ENCODE measurements at places on chromosomes 11 and 22.

DNA sequence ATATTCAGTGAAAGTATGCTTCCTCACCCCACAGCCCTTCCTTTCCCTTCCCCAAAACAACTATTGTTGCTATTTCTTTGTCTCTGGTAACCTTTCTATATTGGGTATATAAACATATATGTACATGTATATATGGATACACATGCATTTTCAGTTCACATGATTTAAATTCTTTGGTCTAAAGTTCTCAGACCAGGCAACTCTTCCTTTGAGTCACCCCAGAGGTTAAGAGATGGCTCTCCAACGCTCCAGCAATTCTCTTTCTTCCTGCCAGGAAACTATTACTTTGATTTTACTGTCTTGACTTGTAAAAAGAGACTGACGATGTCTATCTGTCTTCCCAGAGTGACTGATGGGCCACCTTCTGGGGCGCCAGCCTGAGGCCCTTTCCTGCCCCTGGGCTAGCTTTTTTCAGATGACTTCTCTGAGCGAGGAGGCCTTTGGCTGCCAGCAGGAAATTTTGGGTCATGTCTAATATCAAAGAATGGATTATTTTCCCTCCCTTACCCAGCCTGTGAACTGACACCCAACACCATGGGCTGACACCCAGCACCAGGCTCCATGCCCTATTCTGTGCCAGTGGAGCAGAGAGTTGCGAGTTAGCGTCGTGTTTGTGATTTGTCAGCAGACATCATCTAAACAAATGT, 14.4 kb upstream of the ST3GAL4 start:
- DNase-seq, result no peak

DNA sequence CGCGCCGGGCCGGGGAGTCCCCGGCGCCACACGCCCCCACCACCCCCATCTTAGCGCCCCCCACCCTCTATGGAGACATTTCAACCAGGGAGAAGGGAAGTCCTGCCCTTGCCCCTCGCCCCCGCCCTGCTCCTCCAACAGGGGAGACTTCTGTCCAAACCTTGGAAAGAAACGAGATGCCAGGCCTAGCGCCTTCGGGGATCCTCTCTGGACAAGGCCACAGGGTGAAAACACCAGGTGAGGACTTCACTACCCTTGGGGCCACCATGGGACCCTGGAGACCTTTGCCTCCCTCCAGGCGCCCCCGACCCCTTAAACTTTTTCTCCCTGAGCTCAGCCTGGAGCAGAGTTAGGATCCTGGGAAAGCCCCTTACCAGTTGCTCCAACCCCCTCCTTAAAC, 11.6 kb upstream of the NPAS4 start:
- no peak for DNase-seq

DNA sequence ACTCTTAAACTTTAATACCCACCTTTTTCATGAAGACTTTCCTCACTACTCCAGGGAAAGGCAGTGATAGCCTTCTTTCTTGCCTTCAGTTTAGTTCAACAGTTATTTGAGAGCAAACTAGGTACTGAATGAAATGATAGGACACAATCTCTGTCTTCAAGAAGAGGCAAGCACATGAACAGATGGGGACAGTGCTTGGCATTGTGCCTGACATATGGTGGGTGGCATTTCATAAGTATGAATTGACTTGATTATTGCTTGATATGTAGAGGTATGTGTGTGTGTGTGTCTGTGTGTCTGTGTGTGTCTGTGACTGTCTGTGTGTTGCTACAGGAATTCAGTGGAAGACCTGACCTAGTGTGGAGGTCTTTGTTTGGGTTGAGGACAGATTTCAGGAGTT, 504.1 kb downstream of the NELL1 start:
- no peak for DNase-seq

DNA sequence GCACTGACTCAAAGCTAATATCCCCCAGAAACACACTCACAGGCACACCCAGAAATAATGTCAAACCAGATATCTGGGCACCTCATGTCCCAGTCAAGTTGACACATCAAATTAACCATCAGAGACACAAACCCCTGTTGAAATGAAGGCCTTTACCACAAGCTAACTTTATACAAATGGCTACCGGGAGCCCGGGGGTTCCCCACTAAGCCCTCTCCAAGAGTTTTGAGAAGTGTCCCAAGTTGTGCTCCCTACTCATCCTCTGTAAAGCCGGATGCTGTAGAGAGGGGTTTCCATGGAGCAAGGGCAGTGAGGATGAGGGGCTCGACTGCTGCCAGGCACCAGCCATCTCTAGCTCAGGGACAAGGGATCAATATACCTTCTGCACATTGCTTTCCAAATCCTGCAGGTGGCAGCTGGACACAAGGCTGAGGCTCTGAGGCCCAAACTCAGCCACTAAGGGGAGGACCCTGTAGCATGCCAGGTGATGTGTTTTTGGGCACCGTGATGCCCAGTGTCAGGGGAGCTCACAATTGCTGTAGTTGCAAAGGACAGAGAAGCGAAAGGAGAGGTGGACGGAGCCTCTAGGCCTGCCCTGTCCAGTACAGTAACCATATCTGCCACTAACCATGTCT, 145.7 kb downstream of the TTC17 start:
- no peak for DNase-seq

DNA sequence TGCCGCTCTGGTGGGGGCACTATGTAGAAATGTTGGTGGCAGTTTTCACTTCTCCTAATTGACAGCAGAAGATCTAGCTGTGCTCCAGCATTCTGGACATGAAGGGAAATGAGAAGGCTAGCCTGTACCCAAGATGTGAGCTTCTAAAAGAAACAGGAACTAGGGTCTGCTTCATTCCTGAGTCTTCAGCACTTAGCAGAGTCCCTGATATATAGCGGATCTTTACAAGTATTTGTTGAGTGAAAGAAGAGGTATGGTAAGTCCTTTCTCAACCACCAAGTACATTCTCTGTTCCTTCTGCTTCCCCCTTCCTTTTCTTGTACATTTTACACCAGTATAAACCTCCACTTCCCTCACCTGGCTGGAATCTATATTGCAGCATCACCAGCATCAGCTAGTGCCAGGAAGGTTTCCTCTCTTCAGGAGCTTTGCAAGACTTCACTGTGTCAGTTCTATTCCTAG, 408.3 kb upstream of the CADM1 start:
- DNase-seq, result no peak

- DNase-seq, result no peak
These were observed 605.6 kb downstream of the SOX6 start for GRCh38 chr11:15750535-15751308.

- DNase-seq, result no peak
These were observed 1350.5 kb downstream of the TBC1D22A start for GRCh38 chr22:48112687-48113521.

GRCh38 chr11:113172382-113172951, 141.9 kb upstream of the TTC12 start:
- no peak for DNase-seq

DNA sequence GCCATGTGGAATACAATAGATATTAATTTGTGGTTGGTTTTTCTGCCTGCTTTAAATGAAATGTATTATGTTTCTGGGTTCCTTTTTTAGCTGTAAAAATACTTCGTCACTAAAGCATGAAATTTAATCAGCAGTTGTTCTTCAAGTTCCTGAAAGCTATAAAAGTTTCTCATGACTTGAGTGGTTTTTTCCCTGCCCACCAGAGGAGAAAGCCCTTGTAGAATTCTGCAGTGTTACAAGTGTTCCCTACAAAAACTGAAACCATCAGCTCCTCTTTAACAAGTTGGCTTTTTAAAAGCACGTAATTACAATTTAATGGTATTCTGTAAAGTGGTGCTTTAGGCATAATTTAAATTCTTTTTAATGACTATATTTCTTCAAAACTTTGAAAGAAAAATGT, 56.2 kb downstream of the PANX1 start:
- no peak for DNase-seq

DNA sequence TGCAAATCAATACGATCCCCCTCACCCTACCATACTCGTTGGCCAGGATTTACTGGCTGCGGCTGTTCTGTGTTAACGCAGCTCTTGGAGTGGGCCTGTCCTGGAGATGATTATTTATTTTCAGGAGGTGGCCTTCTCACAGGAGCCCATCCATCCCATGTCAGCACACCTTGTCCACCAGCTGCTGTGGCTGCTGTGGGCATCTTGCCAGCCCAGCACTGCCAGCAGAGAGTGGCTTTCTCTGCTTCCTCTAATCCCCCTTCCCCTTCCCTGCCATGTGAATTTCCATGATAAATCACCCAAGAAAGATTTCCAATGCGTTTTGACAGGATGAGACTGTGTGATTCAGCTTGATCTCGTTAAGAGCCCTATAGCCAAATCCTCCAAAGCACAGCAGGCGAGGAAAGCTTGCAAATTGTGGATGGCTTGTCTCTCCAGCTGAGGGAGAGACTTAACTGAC, 309.1 kb upstream of the C11orf87 start:
- no peak for DNase-seq

GRCh38 chr11:84524422-84525051, 1102.6 kb downstream of the DLG2 start:
- no peak for DNase-seq

DNA sequence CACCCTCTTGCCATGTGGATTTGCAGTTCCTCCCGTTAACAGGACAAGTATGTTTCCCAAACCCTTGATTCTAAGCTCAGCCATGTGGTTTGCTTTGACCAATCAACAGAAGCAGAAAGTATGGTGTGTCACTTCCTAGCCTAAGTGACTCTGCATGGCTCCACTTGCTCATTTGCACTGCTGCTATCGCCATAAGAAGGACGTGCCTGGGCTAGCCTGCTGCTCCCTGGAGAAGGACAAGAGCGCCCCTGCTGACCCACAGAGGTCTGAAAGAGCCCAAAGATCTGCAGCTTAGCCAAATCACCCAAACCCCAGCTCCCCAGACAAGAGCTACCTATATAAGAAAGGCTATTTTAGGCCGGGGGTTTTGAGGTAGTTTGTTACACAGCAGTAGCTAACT, 18.0 kb downstream of the TBRG1 start:
- no peak for DNase-seq

GRCh38 chr22:29148826-29149225, 56.9 kb upstream of the EMID1 start:
- no peak for DNase-seq

GRCh38 chr11:73753938-73754337, 6.9 kb downstream of the RAB6A start:
- no peak for DNase-seq

- peak; percentile 4 for DNase-seq
These were observed 58.2 kb downstream of the ZNF280B start for GRCh38 chr22:22450343-22450839.

DNA sequence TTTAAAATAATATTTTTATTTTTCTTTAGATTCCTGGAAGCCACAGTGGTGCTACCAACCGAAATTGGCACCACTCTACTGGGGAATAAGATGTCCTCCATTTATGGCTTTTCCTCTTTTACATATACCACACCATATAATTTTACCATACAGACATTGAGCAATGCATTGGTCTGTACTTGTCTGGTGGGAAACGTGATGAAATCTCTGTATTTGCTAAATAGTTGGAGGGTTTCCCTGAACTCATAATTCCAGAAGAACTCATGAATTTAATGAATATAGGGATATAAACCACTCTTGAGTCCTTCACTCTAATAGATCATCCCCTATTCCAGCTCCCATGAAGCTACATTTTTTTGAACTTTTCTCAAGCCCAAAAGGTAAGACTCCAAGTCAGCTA, 28.0 kb upstream of the MMP13 start:
- no peak for DNase-seq

- DNase-seq, result peak; percentile 25
These were observed 4.6 kb upstream of the IL17REL start for GRCh38 chr22:50016988-50017700.

DNA sequence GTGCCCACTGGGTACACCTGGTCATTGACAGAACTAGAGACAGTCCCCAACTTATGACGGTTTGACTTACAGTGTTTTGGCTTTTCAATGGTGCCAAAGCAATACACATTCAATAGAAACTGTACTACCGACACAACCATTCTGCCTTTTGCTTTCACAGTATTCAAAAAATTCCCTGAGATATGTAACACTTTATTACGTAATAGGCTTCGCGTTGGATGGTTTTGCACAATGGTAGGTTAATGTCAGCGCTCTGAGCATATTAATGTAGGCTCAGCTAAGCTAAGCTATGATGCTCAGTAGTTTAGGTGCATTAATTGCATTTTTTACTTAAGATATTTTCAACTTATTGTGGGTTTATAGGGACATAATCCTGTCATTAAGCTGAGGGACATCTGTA, 105.1 kb upstream of the B3GAT1 start:
- DNase-seq, result no peak

- DNase-seq, result no peak
These were observed 346.8 kb downstream of the JRKL start for GRCh38 chr11:96736601-96737000.

GRCh38 chr11:80462211-80462610, 1021.4 kb upstream of the TENM4 start:
- no peak for DNase-seq

DNA sequence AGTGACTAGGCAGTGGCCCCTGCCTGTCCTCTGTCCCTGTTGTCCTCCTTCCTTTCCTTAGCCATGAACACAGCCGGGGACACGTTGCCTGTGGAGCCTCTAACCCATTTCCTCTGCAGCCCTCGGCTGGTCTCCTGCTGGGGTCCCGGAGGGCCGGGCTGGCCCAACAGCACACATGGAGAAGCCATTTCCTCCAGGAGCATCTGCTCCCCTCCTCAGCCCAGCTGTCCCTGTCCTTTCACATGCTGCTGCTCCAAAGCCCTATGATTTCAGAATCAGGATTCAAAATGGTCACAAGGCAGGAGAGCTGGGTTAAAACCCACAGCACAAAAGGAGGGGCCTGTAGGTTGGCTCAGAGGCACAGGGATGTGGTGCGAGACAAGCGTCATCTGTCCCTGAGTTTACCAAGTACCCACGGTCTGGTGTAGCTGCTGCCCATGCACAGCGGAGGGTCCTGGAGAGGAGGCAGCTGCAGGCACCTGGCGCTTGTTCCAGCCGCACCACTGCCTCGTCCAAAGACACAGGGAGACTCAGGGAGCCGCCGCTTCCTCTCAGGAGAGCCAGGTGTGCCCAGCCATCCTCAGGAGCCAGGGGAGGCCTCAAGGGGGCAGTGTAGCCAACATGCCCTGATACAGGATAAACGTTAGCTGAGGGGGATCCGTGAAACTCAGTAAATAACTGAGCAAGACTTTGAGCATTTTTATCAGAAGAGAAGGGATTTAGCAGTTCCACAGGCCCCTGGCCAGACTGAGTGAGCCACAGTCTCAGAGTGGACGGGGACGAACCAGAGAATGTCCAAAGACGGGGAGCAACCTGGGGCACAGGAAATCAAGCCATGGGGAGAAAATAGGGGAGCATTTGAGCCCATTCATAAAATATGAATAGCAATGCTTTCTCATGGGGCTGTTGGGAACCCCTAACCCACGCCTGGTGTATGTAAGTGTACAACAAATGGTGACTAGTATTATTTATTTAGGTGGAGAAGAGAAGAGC, 3.9 kb upstream of the VSIG10L2 start:
- DNase-seq, result peak; percentile 51

GRCh38 chr11:35911013-35911412, 32.8 kb upstream of the LDLRAD3 start:
- DNase-seq, result no peak

All from dorsolateral prefrontal cortex (tissue), 122 donors.